T-helper 17 cell (primary cell): ENCODE measurements at places on chromosomes 13 and 19. TPM values are rescaled to one million over a fixed set of nuclear protein-coding genes. Genes with fewer than 3 reads are reported as not detected.

RUVBL2 gene
- total RNA-seq: 20.2 TPM

CLIP3 gene
- 3.8 TPM for total RNA-seq

TEX101 gene
- total RNA-seq: not detected

ELSPBP1 gene
- not detected for total RNA-seq

TGFB1 gene
- total RNA-seq: 408 TPM

FGF21 gene
- not detected for total RNA-seq

ZNF837 gene
- total RNA-seq: 1.6 TPM

PSG3 gene
- 0.42 TPM for total RNA-seq

GAS6 gene
- 2.2 TPM for total RNA-seq

- peaks cover 33% of the 10 kb centered on the region for H3K4me1 ChIP-seq
- peaks cover 3% of the 10 kb centered on the region for H3K36me3 ChIP-seq
- DNase-seq: no peak
- peak overlapping the region; percentile 86 for H3K27ac ChIP-seq
- H3K4me3 ChIP-seq: no peak overlapping the region
- H3K27me3 ChIP-seq: no peaks in the 10 kb centered on the region
Measured at GRCh38 chr13:19985219-19985556, 26.7 kb downstream of the ZMYM2 start.

DNA sequence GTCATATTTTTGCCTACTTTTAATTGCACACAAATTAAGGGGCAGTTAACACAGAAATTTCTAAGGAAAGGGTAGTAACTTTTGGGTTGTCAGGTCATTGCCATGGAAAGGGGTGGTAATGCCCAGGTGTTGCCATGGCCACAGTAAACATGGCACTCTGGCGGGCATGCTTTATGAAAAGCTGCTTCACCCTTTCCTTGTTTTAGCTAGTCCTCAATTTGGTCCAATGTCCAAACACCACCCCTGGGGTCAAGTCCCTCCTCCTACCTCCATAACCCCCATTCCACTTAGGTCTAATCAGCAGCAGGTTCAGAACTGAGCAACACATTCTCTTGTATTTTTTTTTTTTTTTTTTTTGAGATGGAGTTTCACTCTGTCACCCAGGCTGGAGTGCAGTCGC lies 6.6 kb downstream of the FFAR2 start:
- peaks cover 48% of the 10 kb centered on the region for H3K4me1 ChIP-seq
- DNase-seq: no peak
- H3K27me3 ChIP-seq: no peaks in the 10 kb centered on the region
- H3K27ac ChIP-seq: no peak overlapping the region
- no peaks in the 10 kb centered on the region for H3K36me3 ChIP-seq

DNA sequence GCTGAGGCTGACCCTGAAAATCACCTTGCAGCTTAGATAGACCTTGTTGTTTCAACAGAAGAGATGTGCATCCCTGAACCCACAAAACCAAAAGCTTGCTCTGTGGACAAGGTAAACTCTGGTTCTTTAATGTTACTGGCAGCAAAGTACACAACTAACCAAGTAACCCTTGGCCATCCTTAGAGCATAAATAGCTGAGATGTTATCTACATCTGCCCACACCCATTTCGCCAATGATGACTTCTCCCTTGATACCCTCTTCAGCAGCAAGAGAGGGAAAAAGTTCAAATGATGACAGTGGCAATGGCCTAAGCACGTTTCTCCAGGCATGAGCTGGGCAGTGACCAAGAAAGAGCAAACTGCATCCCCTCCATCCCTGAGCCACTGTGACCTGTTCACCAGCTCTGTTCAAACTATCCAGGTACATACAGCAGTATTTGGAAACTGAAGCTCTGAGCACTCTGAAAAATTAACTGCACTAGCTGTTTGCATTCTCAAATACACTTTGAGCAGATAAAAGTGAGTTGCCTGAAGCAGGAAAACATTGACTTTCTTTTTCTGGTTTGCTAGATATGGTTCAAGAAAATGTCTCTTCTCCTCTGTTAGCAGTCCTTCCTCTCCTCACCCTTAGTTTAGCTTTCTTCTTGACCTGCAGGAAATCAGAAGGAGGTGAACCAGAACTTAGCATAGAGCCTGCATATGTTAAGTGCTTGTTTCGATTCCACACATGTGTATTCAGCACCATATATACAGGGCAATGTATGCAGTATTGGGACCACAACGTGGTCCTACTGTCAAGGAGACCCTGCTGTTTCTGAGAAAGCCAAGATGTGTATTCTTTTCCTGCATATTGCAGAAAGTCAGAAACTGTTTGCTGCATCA lies 231.7 kb downstream of the FOXO1 start:
- H3K36me3 ChIP-seq: no peaks in the 10 kb centered on the region
- DNase-seq: no peak
- peaks cover 52% of the 10 kb centered on the region for H3K4me1 ChIP-seq
- peak overlapping the region; percentile 80 for H3K4me3 ChIP-seq
- H3K27me3 ChIP-seq: no peaks in the 10 kb centered on the region

GRCh38 chr19:34273121-34273520 lies 18.8 kb downstream of the GARRE1 start:
- no peak for DNase-seq
- peaks cover 3% of the 10 kb centered on the region for H3K36me3 ChIP-seq
- peak overlapping the region; percentile 99 for H3K27ac ChIP-seq
- H3K4me1 ChIP-seq: peaks cover 67% of the 10 kb centered on the region
- H3K27me3 ChIP-seq: no peaks in the 10 kb centered on the region

- H3K27ac ChIP-seq: no peak overlapping the region
- no peak for DNase-seq
- no peak overlapping the region for H3K4me3 ChIP-seq
- no peaks in the 10 kb centered on the region for H3K4me1 ChIP-seq
Measured at GRCh38 chr13:109998684-109999533, 212.5 kb upstream of the IRS2 start.

- no peak overlapping the region for H3K27ac ChIP-seq
- no peak overlapping the region for H3K4me3 ChIP-seq
- no peaks in the 10 kb centered on the region for H3K4me1 ChIP-seq
- H3K36me3 ChIP-seq: peaks cover 2% of the 10 kb centered on the region
Measured at GRCh38 chr13:110519046-110519445, 42.5 kb downstream of the RAB20 start.

GRCh38 chr13:59513686-59514085 lies 650.0 kb downstream of the DIAPH3 start:
- no peaks in the 10 kb centered on the region for H3K27me3 ChIP-seq
- no peak for DNase-seq

DNA sequence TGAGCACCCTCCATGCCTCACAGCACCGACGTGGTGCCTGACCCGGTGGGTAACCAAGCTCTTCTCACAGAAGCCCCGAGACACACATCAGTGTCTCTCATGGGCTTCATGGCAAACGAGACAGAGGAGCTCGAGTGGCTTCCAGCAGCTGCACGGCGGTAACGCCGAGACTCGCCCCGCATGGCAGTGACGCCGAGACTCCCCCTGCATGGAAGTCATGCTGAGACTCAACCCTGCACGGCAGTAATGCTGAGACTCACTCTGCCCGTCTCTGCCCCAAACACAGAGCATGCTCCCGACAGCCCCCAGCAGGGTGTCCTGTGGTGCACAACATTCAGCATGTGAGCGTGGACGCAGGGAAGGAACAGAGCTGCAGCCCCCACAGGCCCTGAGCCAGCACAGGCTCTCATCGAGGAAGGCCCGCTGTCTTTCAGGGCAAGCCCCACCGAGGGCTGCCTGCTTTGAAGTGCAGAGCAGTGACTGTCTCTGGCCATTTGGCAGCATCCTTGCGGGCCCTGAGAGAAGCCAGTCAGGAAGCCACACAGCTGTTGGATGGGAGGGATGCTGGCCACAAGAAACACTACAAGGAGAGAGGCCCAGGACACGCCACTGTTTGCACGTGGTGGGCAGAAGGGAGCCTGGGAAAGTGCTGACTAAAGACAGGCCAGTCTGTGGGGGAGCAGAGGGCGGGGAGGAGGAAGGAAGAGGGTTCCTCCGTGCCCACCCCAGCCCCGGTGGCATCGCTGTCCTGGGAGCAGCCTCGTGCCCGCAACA lies 9.5 kb downstream of the GAS6 start:
- peaks cover 20% of the 10 kb centered on the region for H3K27me3 ChIP-seq
- H3K4me3 ChIP-seq: peak overlapping the region; percentile 73
- H3K27ac ChIP-seq: no peak overlapping the region
- H3K36me3 ChIP-seq: no peaks in the 10 kb centered on the region
- peaks cover 9% of the 10 kb centered on the region for H3K4me1 ChIP-seq

DNA sequence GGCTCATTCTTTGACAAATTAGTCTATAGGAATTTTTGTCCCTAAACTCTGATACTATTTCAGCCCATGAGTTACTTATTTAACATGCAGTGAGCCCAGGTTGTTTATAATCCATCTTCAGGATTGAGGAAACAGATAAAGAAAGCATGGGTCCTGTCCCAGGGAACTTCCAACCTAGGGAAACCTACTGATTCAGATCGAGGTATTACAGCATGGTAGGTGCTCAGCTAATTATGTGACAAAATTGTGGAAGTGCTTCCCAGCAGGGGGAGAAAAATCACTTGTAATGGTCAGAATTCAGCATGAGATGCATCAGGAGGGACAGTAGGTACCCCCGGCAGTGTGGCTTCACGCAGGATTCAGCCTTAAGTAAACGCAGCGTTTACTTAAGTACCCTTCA lies 171.3 kb downstream of the NUFIP1 start:
- H3K36me3 ChIP-seq: peaks cover 2% of the 10 kb centered on the region
- DNase-seq: no peak
- peaks cover 39% of the 10 kb centered on the region for H3K27me3 ChIP-seq
- H3K4me3 ChIP-seq: no peak overlapping the region

DNA sequence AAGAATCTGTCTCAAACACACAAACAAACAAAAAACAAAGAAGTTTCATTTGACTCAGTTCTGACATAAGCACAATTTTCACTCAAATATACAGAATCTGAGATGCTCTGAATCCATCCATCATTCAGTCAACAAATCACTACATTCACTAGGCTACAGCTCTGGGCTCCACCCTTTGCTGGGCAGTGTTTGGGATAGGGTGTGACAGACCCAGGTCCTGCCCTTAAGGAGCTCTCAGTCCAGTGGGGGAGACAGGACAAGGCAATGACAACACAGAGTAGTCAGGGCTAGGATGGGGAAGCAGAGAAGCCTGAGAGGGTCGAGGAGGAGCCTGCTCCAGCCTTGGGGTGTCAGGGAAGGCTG lies 45.3 kb downstream of the SPTBN4 start:
- peaks cover 45% of the 10 kb centered on the region for H3K27me3 ChIP-seq
- H3K27ac ChIP-seq: no peak overlapping the region
- H3K36me3 ChIP-seq: peaks cover 19% of the 10 kb centered on the region
- H3K4me1 ChIP-seq: peaks cover 7% of the 10 kb centered on the region
- DNase-seq: no peak

DNA sequence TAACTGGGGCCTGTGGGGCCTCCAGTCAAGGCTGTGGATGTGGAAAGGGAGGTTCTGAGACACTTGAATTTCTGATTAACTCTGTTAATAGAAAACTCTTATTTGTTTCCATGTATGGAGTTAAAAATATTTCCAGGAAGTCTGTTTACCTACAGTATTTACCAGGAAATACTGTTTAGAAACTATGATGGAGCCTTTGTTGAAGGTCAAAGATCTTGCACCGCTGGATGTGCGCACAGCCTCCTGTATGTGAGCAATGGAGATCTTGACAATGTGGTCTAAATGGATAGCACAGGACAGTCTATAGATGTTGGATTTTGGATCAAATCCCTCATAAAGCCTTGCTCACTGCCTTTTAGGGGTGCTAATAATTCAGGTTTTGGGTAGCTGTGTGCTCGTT lies 268.4 kb downstream of the DLEU7 start:
- peaks cover 2% of the 10 kb centered on the region for H3K36me3 ChIP-seq
- no peak overlapping the region for H3K4me3 ChIP-seq
- no peaks in the 10 kb centered on the region for H3K4me1 ChIP-seq
- no peak overlapping the region for H3K27ac ChIP-seq

- DNase-seq: no peak
- peaks cover 3% of the 10 kb centered on the region for H3K4me1 ChIP-seq
- H3K27ac ChIP-seq: no peak overlapping the region
- H3K4me3 ChIP-seq: no peak overlapping the region
Measured at GRCh38 chr19:2983351-2984214, 6.2 kb downstream of the TLE6 start.

GRCh38 chr13:111282997-111283396 lies 37.4 kb upstream of the TEX29 start:
- peaks cover 14% of the 10 kb centered on the region for H3K36me3 ChIP-seq
- no peak for DNase-seq
- H3K27ac ChIP-seq: no peak overlapping the region
- H3K27me3 ChIP-seq: no peaks in the 10 kb centered on the region
- H3K4me3 ChIP-seq: no peak overlapping the region
- H3K4me1 ChIP-seq: peaks cover 6% of the 10 kb centered on the region

- no peak overlapping the region for H3K27ac ChIP-seq
- H3K27me3 ChIP-seq: no peaks in the 10 kb centered on the region
- H3K36me3 ChIP-seq: no peaks in the 10 kb centered on the region
- DNase-seq: no peak
Measured at GRCh38 chr13:105552078-105552477, 983.4 kb downstream of the EFNB2 start.

GRCh38 chr13:38202740-38203139 lies 146.9 kb upstream of the UFM1 start:
- DNase-seq: no peak
- H3K4me3 ChIP-seq: no peak overlapping the region
- H3K27ac ChIP-seq: no peak overlapping the region
- H3K27me3 ChIP-seq: peaks cover 4% of the 10 kb centered on the region
- no peaks in the 10 kb centered on the region for H3K36me3 ChIP-seq

GRCh38 chr13:23776698-23777574 lies 112.3 kb downstream of the MIPEP start:
- peak overlapping the region; percentile 14 for H3K27ac ChIP-seq
- peaks cover 2% of the 10 kb centered on the region for H3K36me3 ChIP-seq

GRCh38 chr19:46413262-46414031 lies at the start of gene CCDC8:
CCDC8 (minus strand) TSS chr19:46413564; CDS start chr19:46412810, 754 bp downstream.
- H3K4me1 ChIP-seq: peaks cover 15% of the 10 kb centered on the region
- peaks cover 3% of the 10 kb centered on the region for H3K36me3 ChIP-seq

GRCh38 chr13:103406967-103407366 lies 340.8 kb upstream of the SLC10A2 start:
- H3K4me1 ChIP-seq: no peaks in the 10 kb centered on the region
- H3K27ac ChIP-seq: no peak overlapping the region
- H3K27me3 ChIP-seq: no peaks in the 10 kb centered on the region
- no peak for DNase-seq
- no peak overlapping the region for H3K4me3 ChIP-seq

DNA sequence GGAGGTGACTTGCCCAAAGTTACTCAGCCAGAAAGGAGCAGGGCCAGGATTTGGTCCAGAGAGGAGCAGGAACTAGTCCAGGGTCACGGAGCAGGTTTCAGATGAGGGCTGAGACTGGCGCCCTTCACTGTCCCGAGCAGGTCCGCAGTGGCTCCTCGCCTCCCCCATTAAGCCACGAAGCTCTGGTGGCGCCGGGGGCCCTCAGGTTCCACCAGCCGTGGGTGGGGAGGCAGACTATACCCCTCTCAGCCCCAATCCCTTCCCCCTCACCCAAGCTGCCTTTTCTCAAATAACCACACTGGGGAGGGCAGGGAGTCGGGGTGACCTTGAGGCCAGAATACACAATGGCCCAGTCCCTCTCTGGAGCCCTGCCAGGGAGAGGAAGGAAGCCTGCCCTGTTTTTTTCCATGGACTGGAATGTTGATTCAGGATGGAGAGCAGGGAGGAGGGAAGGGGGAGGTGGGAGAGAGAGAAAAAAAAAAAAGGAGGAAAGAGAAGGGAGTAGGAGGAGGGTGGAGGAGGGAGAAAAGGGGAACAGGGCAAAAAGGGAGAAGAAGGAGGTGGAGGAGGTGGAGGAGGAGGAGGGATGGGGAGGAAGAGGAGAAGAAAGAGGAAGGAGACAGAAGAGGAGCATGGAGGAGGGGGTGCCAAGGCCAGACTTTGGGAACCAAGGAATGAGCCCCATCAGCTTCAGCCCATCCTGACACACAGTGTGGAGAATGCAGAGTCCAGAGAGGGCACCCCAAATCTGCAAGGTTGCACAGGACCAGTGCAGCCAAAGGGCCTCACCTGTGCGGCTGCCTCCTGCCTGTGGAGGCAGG lies 19.7 kb downstream of the CEACAM16 start:
- peaks cover 1% of the 10 kb centered on the region for H3K4me1 ChIP-seq
- H3K27ac ChIP-seq: no peak overlapping the region
- H3K4me3 ChIP-seq: no peak overlapping the region
- no peaks in the 10 kb centered on the region for H3K27me3 ChIP-seq
- DNase-seq: no peak
